NCI-H446 (cell line): ENCODE measurements at places on chromosomes 6 and 20.

GRCh38 chr6:90233994-90234393 lies 62.6 kb downstream of the BACH2 start:
- DNase-seq: no peak

- peak; percentile 49 for DNase-seq
Measured at GRCh38 chr20:33279261-33279910, 3.6 kb upstream of the BPIFB1 start.

DNA sequence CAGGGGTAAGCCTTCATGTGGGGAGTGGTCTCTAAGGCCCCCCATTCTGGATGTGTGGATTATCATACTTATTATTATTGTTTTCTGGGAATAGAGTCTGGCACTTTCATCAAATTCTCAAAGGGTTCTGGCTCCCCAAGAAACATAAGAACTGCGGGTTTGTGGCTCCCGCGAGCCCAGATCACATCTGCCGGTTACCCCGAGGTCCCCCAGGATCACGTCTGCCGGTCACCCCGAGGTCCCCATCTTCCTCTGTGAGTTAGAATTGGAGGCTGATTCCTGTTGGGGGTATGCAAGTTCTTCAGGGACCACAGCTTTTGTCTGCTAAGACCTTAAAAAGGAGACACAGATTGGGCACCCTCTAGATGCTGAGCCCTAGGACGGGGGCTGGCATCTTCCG lies 116.7 kb upstream of the FRMD1 start:
- no peak for DNase-seq

GRCh38 chr6:96864216-96865054 lies 27.2 kb upstream of the GPR63 start:
- DNase-seq: peak; percentile 64

DNA sequence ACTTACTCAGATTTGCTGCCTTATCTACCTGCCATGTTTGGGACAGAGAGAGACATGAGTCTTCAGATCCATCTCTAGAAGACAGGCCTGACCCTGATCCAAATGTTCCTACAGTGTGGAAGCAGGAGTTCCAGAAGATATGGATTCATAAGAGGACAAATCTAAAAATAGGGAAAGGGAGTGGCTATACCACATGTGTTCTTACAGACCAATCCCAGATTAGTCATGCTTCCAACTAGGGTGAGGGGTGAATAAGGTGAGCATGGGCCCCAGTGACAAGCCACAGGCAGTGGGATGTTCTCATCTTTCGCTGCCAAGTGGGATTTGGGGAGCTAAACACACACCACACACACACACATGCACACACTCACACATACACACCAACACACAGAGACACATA lies 670.7 kb upstream of the CITED2 start:
- no peak for DNase-seq

DNA sequence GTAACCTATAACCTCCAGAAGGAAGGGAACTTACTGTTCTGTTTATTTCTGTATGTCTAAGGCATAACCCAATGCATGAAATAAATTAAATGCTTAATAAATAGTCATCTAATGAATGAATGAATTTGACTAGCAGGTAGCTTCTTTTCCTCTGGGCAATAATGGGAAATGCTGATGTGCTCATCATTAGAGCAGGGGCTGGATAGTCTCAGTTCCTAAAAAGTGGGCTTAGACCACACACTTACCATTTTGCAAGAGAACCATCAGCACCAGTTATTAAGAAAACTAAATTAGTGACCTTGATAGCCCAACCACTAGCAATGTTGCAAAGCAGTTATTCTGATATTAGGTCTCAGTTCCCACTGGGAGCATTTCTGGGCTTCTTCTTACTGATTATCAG lies 449.7 kb downstream of the CDC5L start:
- DNase-seq: no peak

- no peak for DNase-seq
Measured at GRCh38 chr20:56345911-56346310, 12.9 kb upstream of the FAM210B start.

DNA sequence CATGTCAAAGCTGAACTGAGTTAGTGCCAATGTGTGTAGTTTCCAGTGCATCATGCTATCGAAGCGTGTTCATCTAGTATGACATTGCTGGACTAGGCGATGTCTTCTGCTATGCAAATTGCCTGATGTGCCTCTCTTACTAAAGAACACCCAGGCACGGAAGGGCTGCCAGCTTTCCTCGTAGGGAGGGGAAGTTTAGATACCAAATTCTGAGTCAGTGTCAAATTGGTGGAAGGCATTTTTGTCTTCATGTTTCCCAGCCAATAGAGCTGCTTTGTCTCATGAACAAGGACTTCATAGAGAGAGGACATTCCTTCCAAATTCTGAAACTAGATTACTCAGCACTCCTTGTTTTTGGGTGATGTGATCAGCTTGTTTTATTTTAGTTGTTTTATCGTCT lies 320.1 kb downstream of the BTBD3 start:
- DNase-seq: peak; percentile 29

- DNase-seq: no peak
Measured at GRCh38 chr20:33897313-33897912, 86.3 kb downstream of the CHMP4B start.

DNA sequence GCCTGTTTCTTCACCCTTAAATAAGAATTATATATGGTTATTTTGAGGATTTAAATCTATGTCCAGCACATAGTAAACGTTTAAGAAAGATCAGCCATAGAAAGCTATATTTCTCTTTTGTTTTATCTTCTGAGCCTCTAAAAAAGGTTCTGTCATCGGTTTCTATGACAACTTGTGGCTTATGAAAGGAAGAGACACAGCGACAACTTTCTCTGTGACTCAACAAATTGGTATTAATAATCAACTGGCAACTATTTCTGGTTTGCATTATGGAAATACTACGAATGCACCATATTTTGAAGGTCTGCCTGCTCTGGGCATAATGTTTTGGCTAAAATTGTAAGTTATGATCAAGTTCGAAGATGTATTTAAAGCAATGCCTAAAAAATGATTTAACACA lies 751.0 kb downstream of the CD109 start:
- no peak for DNase-seq

DNA sequence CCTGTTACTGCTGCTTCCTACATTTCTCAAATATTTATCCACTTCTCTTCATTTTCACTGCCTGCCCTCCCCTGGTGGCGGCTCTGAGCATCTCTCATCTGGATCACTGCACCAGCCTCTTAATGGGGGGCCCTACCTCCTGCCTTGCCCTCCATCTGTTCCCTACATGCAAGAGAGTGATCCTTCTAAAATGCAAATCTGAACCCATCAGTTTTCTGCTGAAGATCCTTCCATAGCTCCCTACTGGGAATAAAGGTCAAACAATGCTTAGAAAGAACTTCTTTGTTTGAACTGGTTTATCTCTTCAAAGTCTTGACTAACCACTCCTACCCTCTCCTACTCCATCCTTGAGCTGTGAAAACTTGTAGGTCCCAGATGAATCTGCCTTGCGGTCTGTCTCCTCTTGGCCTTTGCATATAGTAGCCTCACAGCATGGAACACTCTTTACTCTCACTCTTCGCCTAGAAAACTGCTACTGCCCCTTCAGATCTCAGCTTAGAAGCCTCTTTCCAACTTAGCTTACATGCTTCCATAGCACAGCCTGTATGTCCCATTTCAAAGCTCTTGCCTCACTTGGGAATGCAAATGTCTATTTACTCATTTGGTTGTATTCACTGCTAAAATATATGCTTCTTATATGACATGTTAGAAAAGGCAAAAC lies 119.3 kb downstream of the QRSL1 start:
- no peak for DNase-seq
